ENCODE measurements at places on chromosomes 2 and 18.

- DNase-seq = no peak
Measured at GRCh38 chr2:21431078-21431477, 307.3 kb downstream of the TDRD15 start.

GRCh38 chr2:190571686-190572085 is 37.2 kb upstream of the NEMP2 start:
- DNase-seq = no peak

- DNase-seq = no peak
Measured at GRCh38 chr2:44931198-44931780, 10.2 kb upstream of the SIX3 start.

DNA sequence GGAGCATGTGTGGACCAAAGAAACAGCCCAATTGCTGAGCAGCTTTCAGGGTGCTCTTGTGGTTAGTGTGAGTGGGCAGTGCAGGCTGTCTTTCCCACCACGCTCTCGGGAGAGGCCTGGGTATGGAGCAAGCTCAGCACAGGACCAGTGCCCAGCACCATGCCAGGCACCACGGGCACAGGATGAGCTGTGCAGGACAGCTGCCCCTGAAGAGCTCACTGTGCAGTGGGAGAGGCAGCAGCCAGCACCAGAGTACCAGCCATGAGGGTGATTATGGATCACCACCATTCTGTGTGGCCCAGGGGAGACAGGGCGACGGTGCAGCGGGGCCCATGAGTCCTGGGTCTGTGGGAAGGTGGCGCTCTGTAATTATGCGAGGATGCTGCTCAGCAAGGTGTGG is 29.7 kb upstream of the FAHD2A start:
- DNase-seq = no peak

DNA sequence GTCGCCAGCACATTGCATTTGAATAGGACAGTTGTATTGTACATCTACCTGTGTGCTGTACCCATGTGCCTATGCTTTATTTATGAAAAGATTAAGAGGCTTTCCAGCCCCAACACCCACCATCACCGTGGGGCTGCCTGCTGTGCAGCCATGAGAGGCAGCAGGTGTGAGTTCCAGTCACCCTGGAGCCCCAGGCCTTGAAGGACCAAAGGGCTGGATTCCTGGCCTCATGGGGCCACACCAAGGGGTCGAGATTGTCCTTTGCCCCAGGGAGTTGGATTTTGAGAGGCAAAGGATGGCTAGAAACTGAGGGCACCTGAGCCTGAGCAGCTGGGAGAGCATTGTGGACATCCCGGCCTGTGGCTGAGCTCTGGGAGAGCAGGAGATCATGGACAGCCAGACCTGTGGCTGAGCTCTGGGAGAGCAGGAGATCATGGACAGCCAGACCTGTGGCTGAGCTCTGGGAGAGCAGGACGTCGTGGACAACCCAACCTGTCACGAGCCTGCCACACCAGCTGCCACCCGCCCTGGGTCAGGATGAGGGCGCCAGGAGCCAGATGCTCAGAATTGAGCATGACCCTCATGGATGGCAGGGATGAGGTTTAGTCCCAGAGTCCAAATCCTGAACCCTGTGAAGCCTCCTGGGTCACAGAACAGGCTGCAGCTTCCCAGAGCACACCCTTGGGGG is 182.5 kb upstream of the RAB6C start:
- DNase-seq = no peak

GRCh38 chr2:97747716-97748115 is 34.3 kb downstream of the ZAP70 start:
- DNase-seq = no peak

- DNase-seq = no peak
Measured at GRCh38 chr2:44980751-44981713, 28.2 kb downstream of the SIX2 start.

GRCh38 chr2:77512507-77512906 is 9.7 kb downstream of the LRRTM4 start:
- DNase-seq = peak; percentile 10
